ENCODE measurements at places on chromosomes 16 and 17. TPM values are rescaled to one million over a fixed set of nuclear protein-coding genes. Genes with fewer than 3 reads are reported as not detected.

DNA sequence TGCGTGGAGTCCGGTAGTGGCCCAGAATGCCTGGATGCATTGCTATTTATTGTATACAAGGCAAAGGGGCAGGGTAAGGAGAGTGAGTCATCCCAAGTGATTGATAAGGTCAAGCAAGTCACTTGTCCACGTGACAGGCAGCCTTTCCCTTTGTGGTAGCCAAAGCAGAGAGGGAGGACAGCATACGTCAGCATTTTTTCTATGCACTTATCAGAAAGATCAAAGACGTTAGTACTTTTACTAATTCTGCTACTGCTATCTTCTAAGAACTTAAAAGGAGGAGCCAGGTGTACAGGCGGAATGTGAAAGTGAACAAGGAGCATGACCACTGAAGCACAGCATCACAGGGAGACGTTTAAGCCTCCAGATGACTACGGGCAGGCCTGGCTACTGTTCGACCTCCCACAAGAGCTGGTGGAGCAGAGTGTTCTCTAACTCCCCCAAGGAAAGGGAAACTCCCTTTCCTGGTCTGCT lies 47.9 kb upstream of the ARL4D start:
- no peak for DNase-seq

- no peak for DNase-seq
Measured at GRCh38 chr17:79088247-79088996, 13.8 kb downstream of the ENGASE start.

WNK4 gene
- total RNA-seq: 0.31 TPM

CD300LF gene
- 0.16 TPM for total RNA-seq

PTRH2 gene
- 22.1 TPM for total RNA-seq

KRT39 gene
- not detected for total RNA-seq

Measured in occipital lobe (tissue), 3 donors.